HepG2 (cell line): ENCODE measurements at places on chromosomes 1 and 21. TPM values are rescaled to one million over a fixed set of nuclear protein-coding genes. Genes with fewer than 3 reads are reported as not detected.

GRCh38 chr1:177915641-177916040 is 54.2 kb downstream of the SEC16B start:
- no peak for DNase-seq

DNA sequence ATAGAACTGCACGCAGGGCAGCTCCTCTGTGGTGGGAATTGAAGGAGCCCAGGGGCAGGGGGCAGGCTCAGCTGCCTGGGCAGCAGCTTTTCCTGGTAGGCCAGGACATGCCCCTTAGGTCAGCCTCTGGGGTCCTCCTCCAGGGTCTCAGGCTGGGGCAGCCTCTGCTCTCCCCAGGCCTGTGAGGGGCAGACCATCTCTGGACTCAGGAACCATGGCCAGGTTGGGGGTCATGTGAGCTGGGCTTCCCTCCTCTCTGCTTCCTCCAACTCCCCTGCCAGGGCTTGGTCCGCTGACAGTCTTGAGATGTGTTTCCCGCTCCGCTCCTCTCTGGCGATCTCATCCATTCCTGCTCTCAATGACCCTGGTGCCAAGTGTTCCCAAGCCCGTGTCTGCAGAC is 5.7 kb downstream of the C1orf210 start:
- DNase-seq, result no peak

DNA sequence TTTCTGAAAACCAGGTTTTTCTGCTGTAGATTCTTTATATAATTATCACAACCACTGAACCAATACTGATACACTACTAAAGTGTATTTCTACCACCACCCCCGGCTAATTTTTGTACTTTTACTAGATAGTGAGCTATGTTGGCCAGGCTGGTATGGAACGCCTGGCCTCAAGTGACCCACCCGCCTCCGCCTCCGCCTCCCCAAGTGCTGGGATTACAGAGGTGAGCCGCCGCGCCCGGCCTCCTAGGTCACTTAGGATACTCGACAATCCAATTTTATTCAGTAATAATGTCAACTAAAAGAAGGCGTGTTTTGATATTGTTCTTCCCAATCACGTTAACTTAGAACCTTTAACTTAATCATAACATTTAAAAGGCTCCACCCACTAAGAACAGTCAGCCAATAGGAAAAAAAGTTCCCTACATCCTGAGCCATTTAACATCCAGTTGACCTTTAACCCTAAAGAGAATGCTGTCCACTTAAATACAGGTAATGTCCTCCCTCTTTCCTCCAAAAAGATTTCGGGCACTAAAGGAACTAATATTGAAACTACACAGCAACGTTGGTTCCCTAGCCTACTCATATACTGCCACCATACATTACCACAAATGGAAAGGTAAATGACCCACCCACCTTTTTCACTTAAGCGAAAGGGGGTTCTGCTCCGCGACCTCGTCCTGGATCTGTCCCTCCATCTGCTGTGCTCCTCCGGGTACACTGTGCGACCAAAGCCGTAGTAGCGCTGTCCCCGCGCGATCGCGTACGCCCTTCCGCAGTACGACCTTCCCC is 1.2 kb downstream of the RSRP1 start:
- DNase-seq, result peak; percentile 41

DNA sequence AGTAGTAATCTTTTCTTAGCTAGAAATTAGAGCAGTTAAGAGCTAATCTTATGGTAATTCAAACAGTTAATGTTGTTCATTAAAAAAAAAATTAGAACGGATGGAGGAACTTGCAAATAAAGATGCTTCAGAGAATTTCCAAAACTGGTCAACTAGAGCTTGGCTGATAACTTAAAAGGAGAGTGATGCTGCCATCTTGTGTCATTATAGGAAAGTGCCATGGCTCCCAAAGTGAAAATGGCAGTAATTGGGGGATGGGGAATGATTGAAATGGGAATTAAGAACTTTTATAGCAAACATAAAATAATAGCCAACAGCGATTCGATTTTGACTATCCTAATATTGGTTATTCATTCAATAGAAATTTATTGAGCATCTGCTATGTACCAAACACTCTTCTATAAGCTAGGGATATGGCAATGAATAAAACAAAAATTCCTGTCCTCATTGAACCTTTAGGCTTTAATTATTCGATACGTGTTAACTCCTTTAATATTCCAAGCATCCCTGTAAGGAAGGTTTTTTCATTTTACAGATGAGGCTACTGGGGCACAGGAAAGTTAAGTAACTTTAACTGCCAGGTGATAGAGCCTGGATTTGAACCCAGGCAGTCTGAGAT is 5.7 kb upstream of the PLPP3 start:
- DNase-seq, result peak; percentile 66

- no peak for DNase-seq
Observed at GRCh38 chr1:7948960-7949359, 8.3 kb upstream of the TNFRSF9 start.

GRCh38 chr1:151858886-151859665 is 5.6 kb upstream of the THEM5 start:
- DNase-seq, result no peak

DNA sequence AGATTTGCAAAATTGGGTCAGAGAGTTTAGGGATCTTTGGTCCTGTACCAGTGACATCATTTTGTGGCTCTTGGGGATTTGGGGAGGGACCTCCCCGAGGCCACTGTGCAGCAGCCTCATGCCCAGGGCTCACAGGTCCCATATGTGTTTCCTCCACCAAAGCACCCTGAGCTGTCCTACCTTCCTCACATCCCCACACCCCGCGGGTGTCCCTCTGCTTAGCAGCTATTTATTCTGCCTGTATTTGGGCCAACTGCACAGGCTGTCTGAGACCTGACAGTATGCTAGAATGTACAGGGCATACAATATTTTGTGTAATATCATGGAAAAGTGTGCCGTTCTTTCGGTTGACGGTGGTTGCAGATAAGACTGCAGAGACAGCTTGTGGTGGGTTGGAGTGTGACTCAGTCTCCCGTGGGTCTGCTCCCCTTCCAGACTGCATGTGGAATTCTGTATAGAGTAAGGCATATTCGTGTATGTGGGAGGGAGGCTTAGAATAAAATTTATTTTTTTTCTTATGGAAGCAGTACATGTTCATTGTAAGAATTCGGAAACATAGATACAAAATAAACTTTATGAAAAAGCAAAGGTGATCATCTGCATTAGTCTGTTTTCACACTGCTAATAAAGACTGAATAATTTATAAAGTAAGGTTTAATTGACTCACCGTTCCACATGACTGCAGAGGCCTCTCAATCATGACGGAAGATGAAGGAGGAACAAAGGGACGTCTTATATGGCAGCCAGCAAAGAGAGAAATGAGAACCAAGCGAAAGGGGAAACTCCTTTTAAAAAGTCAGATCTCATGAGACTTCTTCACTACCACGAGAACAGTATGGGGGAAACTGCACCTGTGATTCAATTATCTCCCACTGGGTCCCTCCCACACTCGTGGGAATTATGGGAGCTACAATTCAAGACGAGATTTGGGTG is 84.4 kb downstream of the ADARB1 start:
- no peak for DNase-seq

- DNase-seq, result no peak
Observed at GRCh38 chr1:26290882-26291261, 11.0 kb downstream of the SH3BGRL3 start.

GRCh38 chr1:23343221-23344110 is 618 bp downstream of the HNRNPR start:
- DNase-seq, result peak; percentile 25

DNA sequence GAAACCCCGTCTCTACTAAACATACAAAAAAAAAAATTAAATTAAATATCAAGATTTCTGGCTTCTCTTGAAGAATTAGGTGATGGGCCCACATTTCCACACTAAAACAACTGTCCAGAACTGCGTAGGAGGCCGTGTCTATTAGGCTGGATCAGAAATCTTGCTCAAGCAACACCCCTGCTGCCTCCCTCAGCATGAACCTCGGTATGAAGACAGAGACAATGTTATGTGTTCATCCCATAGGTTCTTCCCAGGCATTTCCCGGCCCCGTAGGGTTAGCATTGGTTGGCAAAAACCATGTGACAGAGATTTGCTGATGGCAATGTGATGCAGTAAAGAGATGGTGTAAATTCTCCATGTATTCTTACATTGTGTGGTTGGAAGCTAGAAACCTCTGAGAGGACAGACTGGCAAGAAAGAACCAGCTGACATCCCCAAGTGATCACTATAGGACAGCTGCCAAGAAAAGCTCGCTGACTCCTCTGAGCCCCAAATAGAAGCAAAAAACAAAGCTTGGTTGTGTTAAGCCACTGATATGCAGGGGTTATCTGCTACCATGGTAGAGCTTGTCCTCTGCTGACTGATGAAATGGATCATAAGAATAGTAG is 34.5 kb downstream of the EBNA1BP2 start:
- DNase-seq, result no peak

FYB2 gene
- polyA plus RNA-seq, result 0.97 and 1.2 TPM in 2 replicates
